ENCODE measurements at places on chromosomes 7 and 10. TPM values are rescaled to one million over a fixed set of nuclear protein-coding genes. Genes with fewer than 3 reads are reported as not detected.

The NRG3 gene
- not detected for total RNA-seq

The GIMAP4 gene
- total RNA-seq: not detected

The EVX1 gene
- not detected for total RNA-seq

The RPEL1 gene
- 0.37 TPM for total RNA-seq

The HMX3 gene
- total RNA-seq: not detected

The CPA5 gene
- total RNA-seq: not detected

The CPEB3 gene
- 0.59 TPM for total RNA-seq

The FAM13C gene
- total RNA-seq: not detected

The GNAT3 gene
- not detected for total RNA-seq

The MUC3A gene
- total RNA-seq: not detected

The TMEM139 gene
- total RNA-seq: not detected

The ORC5 gene
- 28.7 TPM for total RNA-seq

The APBB1IP gene
- total RNA-seq: 12.9 TPM

Data from subcutaneous preadipocyte (primary cell).